ENCODE measurements at places on chromosomes 12 and 14.

DNA sequence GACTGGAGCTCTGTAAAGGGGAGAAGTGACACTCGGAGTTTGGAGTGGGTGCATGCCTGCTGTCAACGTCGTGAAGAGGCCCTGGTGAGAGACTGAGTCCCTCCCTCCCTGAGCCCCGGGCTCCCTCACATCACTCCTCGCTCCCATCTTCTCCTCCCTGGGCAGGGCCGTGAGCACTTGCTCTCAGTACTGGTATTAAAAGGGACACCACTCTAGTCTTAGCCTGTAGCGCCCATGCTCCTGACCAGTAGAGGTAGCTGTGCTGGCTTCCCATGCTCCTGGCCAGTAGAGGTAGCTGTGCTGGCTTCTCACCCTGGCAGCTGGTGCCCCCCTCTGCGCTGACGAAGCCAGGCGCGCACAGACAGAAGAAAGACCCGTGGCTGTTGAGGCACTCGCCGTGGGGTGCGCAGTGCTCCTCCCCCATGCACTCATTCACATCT, 14.7 kb downstream of the ISCA2 start:
- no peak for DNase-seq

DNA sequence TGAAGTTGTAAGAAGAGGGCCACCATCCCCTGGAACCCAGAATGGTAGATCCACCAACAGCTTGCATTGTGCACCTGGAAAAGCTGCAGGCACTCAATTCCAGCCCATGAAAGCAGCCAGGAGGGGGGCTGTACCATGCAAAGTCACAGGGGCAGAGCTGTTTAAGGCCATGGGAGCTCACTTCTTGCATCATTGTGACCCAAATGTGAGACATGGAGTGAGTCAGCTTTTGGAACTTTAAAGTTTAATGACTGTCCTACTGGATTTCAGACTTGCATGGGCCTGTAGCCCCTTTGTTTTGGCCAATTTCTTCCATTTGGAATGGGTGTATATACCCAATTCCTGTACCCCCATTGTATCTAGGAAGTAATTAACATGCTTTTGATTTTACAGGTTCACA, 50.8 kb downstream of the SLC16A7 start:
- DNase-seq: no peak

GRCh38 chr12:122876731-122877130, 19.2 kb downstream of the VPS37B start:
- DNase-seq: no peak

- no peak for DNase-seq
These were observed 39.6 kb downstream of the TEAD4 start for GRCh38 chr12:2998789-2999264.

- no peak for DNase-seq
These were observed 186.5 kb upstream of the LHX5 start for GRCh38 chr12:113658006-113658655.

DNA sequence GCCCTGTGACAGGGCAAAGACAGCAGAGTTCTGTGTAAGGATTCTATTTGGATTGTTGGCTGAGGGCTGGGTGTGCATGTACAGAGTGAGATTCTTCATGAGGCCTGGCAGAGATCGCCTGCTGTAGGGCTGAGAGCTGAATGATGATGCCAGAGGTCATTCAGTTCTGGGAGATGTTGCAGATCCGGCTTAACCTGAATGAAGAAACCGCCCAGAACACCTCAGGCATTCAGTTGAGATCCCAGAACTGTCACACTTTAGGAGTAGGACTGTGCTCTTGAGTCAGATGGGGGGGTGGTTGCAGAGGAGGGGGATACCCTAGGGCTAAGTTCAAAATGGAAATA, 5.8 kb upstream of the EVL start:
- DNase-seq: no peak

DNA sequence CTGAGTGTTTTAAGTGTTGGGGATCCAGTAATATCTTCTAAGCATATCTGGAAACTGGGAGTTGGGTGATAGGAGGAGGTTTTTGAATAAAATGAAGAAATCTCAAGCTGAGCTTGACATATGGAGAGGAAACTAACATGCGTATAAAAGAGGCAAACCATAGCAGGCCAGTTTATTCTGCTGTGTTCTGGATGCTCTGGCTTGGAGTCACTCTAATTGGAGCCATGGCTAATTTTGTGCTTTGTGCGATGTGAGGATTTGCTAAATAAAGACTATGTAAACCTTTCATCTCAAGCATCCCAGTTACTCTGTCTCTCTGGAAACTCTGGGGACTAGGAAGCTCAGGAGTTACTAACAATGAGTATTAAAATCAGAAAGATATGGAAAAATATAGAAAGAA, 66.5 kb downstream of the ATF7IP start:
- DNase-seq: no peak
